ENCODE measurements at places on chromosomes 13 and 19.

DNA sequence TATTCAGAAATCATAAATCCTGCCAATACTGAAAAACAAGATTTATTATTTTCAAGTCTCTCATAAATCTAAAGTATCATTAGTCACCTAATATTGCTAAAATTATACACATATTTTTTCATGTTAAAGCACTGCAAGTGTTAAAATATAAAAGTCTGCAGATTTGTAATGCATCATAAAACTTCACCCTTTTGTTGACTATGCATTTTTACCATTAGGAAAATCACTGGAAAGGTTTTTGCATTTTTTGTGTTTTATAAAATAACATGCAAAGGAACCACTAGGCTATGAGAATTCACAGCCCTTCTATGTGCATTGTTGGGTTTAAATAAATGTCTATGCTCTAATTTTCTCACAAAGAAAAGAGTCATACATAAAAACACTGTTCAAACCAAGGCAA is 407.3 kb downstream of the DACH1 start:
- no peaks in the 10 kb centered on the region for H3K36me3 ChIP-seq
- H3K27ac ChIP-seq, result no peak overlapping the region
- no peaks in the 10 kb centered on the region for H3K4me1 ChIP-seq
- no peaks in the 10 kb centered on the region for H3K27me3 ChIP-seq

DNA sequence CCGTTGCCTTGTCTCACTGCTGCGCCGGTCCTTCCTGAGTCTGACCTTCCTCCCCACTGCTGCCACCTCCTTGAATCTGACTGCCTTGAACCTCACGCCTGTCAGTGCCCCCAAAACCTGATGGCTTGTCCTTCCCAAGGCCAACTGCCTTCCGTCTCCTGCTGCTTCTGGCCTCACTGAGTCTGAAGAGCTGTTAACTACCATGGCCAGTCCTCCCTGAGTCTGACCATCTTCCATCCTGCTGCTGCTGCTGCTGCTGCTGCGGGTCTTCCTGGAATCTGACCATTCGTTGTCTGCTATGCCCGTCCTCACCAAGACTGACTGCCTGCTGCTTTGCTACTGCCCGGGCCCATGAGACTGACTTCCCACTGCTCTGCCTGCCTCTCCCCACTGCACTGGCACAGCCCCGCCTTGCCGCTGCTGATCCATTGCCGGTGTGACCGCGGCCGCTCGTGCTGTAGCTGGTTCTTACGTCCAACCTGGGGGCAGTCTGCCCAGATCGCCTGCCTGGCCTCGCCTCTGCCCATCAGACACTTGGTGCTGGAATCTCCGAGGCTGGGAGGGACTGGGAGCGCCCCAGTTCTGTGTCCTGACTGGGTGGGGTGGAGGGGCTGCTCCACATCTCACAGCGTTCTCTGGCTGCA is 2.9 kb upstream of the RCN3 start:
- no peak overlapping the region for H3K4me3 ChIP-seq
- H3K36me3 ChIP-seq, result no peaks in the 10 kb centered on the region
- H3K27me3 ChIP-seq, result no peaks in the 10 kb centered on the region
- H3K4me1 ChIP-seq, result no peaks in the 10 kb centered on the region
- no peak overlapping the region for H3K27ac ChIP-seq

GRCh38 chr13:36907821-36908220 is 12.2 kb downstream of the SMAD9 start:
- H3K27me3 ChIP-seq, result no peaks in the 10 kb centered on the region
- no peaks in the 10 kb centered on the region for H3K36me3 ChIP-seq
- no peaks in the 10 kb centered on the region for H3K4me1 ChIP-seq
- DNase-seq, result no peak
- H3K4me3 ChIP-seq, result no peak overlapping the region
- H3K27ac ChIP-seq, result peak overlapping the region; percentile 56

GRCh38 chr13:99629641-99630040 is 128.4 kb downstream of the TM9SF2 start:
- H3K27ac ChIP-seq, result no peak overlapping the region
- no peak for DNase-seq
- H3K4me3 ChIP-seq, result no peak overlapping the region
- no peaks in the 10 kb centered on the region for H3K27me3 ChIP-seq
- no peaks in the 10 kb centered on the region for H3K4me1 ChIP-seq

GRCh38 chr13:69458013-69458412 is 649.6 kb upstream of the ATXN8OS start:
- H3K27me3 ChIP-seq, result no peaks in the 10 kb centered on the region
- H3K27ac ChIP-seq, result no peak overlapping the region
- no peaks in the 10 kb centered on the region for H3K36me3 ChIP-seq
- DNase-seq, result no peak
- no peak overlapping the region for H3K4me3 ChIP-seq
- no peaks in the 10 kb centered on the region for H3K4me1 ChIP-seq
